ENCODE measurements at places on chromosomes 2 and 18.

DNA sequence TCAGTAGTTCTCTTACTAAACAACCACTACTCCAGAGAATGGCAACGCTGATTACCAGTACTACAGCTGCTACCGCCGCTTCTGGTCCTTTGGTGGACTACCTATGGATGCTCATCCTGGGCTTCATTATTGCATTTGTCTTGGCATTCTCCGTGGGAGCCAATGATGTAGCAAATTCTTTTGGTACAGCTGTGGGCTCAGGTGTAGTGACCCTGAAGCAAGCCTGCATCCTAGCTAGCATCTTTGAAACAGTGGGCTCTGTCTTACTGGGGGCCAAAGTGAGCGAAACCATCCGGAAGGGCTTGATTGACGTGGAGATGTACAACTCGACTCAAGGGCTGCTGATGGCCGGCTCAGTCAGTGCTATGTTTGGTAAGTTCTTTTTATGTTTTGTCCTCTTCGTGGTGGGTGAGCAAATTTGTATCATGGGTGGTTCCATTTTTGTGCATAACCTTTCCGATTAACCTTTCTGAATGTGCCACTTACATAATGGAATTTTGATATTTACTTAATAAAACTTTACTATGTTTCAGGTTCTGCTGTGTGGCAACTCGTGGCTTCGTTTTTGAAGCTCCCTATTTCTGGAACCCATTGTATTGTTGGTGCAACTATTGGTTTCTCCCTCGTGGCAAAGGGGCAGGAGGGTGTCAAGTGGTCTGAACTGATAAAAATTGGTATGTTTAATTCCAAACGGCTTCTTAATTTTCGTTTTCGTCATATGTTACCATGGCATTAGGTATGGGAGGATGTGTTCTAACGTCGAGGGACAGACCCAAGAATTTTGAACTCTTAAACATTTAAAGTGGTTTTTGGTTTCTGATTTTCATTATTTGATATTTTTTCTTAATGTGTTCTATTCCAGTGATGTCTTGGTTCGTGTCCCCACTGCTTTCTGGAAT is 1.3 kb downstream of the SLC20A1 start:
- DNase-seq = no peak

GRCh38 chr18:36420826-36421225 is 123.3 kb downstream of the FHOD3 start:
- DNase-seq = no peak

GRCh38 chr2:173119069-173119807 is 43.6 kb downstream of the MAP3K20 start:
- no peak for DNase-seq

- no peak for DNase-seq
Measured at GRCh38 chr2:191358325-191359025, 113.3 kb downstream of the MYO1B start.

- no peak for DNase-seq
Measured at GRCh38 chr18:47995654-47996053, 65.2 kb upstream of the SMAD2 start.

DNA sequence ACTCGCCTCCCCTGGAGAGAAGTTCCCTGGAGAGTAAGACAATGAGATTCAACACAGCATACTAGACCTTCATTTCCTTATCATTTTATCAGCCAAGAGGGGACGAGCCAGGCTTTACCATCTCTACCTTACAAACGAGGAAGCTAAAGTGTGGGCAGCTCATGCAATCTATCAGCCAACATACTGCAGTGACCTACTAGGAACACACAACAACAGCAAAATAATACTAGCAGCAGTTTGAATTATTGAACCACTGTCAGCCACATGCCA is 60.0 kb upstream of the TEX51 start:
- no peak for DNase-seq

GRCh38 chr18:323253-323622 is 55.4 kb upstream of the THOC1 start:
- peak; percentile 31 for DNase-seq

DNA sequence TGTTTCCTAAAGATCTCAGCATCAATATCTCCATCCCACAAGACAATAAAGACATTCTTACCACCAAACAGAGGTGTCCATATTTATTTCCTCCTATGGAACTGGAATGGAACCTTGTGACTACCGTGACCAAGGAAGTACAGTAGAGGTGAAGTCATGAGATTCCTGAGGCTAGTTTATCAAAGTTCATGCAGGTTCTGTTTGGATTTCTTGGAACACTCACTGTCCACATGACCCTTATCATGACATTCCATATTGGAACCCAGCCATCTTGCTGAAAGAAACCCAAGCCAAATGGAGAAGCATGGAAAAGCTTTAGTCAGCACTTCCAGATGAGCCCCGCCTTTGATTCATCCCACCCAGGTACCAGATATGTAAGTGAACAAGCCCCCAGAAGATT is 516.0 kb upstream of the POU3F3 start:
- no peak for DNase-seq

- DNase-seq = no peak
Measured at GRCh38 chr2:99700482-99701398, 210.9 kb upstream of the REV1 start.

GRCh38 chr2:96109931-96110511 is 6.3 kb downstream of the ADRA2B start:
- DNase-seq = no peak

DNA sequence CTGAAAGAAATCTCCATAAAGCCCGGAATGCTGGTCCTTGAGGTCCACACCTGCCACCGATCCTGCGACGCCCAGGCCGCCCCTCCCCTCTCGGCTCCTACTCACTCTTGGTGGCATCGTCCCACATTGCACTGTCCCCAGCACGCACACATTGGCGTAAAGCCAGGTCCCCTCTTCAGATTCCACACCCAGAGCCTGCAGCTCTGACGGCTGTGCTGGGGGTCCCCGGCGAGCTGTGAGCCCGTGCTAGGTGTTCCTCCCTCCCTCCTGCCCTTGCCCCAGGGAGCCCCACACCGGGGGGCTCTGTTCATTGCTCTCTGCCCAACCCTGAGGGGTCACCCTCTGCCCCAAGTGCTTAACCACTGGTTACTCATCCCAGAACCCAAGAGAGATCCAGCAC is 8.5 kb downstream of the TPO start:
- DNase-seq = no peak

DNA sequence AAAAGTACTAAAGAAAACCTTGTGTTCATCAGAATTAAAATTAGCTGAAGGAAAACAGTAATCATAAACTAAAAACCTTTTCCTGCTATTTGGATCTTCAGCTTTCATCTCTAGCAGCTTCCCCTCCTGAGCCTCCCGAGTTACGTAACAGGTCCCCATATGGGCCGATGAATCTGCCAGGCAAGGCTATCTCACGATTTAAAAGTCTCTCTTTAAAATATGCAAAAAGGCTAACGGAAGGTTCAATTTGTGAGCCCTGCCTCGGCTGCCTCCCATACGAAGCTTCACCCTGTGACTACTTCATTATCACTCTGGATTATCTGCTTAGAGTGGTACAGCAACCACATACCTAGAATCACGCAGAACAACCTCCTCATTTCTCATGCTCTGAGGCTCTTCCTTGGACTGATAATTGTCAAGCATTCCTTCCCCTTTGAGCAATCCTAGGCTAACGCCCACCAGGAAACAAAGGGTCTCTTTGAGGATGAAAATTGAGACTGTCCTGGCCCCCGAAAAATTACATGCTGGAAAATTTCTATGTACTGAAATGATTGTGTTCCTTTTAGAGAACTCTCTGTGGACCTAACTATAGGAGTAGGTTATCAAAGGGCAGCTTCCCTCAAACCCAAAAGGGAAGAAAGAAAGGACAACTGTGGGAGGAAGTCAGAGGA is 147.4 kb downstream of the ZEB2 start:
- DNase-seq = no peak

DNA sequence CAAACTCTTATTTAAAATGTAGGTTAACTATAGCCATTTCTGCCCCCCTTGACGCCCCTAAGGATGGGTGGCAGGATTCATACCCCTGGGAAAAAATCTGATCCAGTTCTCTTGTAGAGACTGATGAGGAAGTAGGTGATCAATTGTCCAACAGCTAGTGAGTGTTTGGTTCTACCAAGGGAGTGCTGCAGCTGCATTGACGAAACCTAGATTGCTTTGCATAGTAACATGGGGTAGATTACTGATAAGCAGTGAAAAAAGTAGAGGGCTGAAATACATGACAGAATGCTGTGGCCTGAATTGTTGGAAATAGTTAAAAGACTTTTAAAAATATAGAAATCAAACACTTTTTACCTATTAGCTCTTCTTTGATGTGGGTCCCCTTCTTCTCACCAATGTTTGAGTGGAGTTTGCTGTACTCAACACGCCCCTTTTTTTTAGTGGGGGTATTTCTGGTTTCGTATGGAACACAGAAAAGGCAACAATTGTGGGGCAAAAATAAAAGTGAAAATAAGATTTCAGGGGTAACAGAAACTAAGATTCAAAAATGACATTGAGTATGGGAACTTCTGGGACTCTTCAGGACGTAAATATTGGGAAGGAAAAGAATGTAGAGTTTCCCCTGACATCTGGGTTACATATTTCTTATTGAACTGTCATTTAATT is 66.2 kb downstream of the MAIP1 start:
- DNase-seq = no peak

GRCh38 chr2:75074708-75075107 is 116.3 kb downstream of the POLE4 start:
- no peak for DNase-seq

DNA sequence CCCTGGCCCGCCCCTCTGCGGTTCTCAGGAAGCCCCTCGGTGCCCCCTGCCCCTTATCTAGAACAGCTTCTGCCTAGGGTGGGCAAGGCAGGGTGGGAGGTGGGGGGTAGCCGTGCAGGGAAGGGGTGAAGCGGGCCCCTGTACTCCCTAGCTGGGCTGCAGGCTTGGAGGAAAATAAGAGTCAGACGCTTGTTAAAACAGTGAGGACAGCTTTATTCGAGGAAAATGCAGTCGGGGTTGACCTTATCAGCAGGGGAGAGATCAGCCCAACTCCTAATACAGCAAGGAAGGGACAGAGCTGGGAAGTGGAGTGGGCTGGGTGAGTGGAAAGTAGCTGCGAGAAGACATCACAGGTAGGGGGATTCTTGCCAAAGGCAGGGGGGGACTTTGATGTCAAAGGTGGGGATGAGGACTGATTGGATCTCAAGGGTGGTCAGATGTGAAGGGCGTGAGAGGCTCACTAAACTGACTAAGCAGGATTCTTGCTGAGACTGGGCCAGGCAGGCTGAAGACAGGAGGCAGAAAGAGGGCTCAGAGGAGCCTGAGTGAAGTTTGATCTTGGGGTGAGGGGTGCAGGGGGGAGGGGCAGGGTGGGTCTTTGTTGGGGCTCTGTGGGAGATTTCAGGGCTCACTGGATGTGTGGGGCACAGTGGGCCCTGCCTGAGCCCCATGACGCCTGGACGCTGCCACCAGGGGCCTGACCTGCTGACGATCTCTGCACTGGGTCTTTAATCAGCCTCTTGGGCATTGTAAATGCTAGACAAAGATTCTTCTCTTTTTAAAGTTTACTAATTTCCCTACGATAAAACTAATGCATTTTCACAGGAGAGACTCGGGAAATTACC is 29.9 kb downstream of the HPCAL1 start:
- DNase-seq = no peak

GRCh38 chr18:43744960-43745745 is 467.9 kb upstream of the SYT4 start:
- DNase-seq = no peak

GRCh38 chr2:10717628-10718027 is 3.8 kb upstream of the ATP6V1C2 start:
- DNase-seq = peak; percentile 74

DNA sequence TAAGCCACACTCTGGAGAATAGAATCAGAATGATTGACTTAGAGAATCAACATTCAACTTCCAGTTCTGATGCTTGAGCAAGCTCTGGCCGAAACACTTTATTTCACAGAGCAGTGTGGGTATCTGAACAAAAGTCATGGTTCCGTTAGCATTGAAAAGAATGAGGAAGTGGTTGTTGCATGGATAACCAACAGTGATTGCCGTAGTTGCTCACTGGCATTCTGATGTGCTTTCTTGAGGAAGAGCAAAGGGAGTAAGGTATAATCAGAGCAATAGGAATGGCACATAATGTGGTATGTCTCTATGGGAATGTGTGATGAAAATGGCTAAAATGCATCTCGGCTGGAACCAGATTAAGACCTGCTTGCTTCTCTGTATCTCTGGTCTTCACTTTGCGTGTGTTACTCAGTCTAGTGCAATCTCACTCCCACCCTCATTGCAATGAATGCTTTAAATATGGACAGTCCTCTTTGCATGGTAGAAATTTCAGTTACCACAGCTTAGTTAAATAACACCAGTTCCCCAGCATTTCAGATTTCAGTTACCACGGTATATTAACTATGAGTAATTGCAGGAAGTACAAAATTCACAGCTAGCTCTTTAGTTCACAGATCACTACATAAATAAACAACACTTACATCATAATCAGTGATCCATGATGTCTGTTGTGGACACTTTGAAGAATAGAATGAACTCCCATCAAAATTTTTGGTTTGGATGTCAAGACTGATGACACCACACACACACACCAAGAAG is 7.8 kb upstream of the RAB12 start:
- DNase-seq = peak; percentile 13

DNA sequence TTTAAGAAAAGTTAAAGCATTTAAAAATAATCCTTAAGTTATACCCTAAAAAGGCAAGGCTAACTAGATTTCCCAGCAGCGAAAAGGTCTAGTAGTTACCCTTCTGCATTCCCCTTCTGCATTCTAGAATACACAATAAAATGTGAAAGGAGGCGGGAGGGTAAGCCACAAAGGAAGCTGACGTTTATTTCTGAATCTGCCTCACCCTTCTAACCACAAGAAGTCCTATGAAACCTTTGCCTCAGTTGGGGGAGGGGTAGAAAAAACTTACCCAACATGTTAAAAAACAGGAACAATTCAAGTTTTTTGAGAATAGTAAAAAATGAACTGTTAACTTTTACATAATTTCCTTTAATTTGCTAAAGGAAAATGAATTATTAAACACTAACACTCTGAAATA is 11.3 kb downstream of the STK17B start:
- peak; percentile 92 for DNase-seq

DNA sequence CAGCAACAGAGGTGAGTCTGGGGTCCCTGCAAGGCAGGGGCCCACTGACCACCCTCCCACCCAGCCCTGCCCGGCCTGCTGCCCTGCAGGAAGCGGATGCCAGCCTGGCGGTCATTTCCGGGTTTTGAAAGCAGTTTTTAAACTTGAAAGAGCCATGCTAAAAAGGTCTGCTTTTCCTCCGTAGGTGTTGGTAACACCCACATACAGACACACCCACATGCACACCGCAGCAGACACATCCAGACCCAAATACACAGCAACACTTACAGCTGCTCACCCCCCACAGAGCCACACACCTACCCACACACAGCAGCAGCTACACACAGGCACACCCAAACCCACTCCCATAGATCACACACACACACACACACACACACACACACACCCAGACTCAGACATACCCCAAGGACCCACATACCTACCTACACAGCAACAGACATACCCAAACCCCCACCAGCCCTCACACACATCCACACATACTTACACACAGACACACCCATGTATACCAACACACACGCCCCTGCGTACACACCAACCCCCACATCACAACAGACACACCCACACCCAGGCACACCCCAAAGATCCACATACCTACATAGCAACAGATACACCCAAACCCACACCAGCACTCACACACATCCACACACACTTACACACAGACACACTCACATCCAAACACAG is 7.6 kb downstream of the ZFP36L2 start:
- no peak for DNase-seq

GRCh38 chr2:186884587-186884986 is 35.6 kb upstream of the ZSWIM2 start:
- no peak for DNase-seq

GRCh38 chr2:195477996-195478382 is 179.0 kb upstream of the SLC39A10 start:
- no peak for DNase-seq

- peak; percentile 59 for DNase-seq
Measured at GRCh38 chr2:127479219-127479825, 47.0 kb downstream of the IWS1 start.
